Activated T-helper 9 cell treated with anti-CD3 and anti-CD28 coated beads, Interleukin-2, amount 50 U/mL, for 16 hours (primary cell): ENCODE measurements at places on chromosomes 1 and 21.

GRCh38 chr1:245182028-245182427 is 27.2 kb downstream of the KIF26B start:
- DNase-seq, result no peak

- no peak for DNase-seq
These were observed 411.0 kb downstream of the LMO4 start for GRCh38 chr1:87739704-87740103.

- DNase-seq, result no peak
These were observed 33.8 kb downstream of the HS2ST1 start for GRCh38 chr1:86948212-86948611.

GRCh38 chr1:75519651-75520427 is 91.1 kb downstream of the SLC44A5 start:
- no peak for DNase-seq

DNA sequence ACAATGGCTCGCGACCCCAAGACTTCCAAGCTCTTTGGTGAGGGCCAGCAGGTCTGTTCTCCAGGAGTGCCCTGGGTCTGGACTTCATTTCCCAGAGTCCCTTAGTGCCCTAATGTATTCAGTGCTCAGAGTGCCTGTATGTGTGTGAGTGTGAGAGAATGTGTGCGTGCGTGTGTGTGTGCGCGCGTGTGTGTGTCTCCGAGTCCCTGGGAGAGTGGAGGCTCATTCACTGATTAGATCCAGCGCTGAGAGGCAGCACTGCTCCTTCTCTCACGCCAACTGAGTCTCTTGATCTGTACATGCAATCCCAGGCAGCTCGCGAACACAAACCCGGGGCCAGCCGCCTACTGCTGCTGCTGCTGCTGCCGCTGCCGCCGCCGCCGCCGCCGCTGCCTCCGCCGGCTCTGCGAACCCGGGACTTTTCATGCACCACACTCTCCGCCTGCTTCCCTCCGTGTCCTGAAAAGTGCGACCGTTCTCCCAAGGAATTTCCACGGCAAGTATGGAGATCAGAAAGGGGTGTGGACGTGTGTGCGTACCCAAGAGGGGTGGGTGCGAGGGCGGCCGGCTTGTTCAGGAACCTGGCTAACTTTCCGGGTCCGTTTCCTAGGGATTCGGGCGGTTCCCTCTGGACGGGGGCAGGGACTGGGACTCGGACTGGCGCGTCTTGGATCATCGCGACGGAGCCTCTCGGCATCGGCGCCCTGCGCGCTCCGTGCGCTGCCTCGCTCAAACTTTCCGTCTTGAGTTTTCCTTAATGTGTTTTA is at the start of gene RNF220:
Gene RNF220 (plus strand): TSS at position 225 of the 767 bp plus-strand sequence.
- no peak for DNase-seq

GRCh38 chr1:52140633-52141512 is 1.0 kb upstream of the ZFYVE9 start:
- DNase-seq, result no peak

DNA sequence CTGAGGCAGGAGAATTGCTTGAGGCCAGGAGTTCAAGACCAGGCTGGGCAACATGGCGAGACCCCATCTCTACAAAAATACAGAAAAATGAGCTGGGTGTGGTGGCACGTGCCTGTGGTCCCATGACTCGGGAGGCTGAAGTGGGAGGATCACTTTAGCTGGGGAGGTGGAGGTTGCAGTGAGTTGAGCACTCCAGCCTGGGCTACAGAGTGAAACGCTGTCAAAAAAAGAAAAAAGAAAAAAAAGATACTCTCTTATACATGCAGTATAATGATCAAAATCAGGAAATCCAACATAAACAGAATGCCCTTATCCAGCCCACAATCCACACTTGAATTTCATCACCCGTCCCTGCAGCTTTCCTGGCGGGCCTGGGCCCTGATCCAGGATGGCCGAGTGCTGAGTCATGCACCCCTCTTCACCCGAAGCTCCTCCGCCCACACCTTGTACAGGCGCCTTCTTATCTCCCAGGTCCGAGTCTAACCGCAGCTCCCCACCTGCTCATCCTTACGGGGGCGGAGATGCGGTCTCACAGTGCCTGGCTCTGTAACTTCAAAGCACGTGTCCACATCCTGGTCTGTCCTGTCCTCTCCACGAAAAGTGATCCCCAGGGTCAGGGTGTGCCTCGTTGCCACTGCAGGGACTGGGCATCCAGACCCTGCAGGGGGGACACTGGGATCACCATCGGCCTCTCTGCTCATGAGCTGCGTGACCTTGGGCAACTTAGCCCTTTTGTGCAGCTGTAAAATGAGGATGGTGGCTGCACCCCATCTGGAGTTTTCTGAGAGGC is 120.2 kb upstream of the SLC45A1 start:
- no peak for DNase-seq

DNA sequence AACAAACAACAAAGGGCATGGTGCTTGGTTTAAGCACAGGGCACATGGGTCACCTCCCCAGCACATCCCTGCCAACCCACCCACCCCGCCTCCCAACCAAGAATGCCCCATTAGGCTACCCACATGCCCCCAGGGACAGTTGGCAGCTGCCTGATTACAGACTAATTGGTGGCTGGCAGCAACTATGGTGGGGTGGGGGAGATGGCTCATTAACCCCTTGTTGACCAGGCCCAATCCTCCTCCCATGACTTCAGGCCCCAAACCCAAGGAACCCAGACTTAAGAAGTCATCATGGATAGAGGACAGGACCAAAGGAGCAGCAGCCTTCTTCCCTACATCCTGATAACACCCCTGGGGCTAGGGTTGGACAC is 1.3 kb downstream of the RIMS3 start:
- DNase-seq, result no peak
